ENCODE measurements at places on chromosomes 6 and 20.
A peak's percentile ranks its signal among the peaks of the same experiment; 100 is the strongest.

DNA sequence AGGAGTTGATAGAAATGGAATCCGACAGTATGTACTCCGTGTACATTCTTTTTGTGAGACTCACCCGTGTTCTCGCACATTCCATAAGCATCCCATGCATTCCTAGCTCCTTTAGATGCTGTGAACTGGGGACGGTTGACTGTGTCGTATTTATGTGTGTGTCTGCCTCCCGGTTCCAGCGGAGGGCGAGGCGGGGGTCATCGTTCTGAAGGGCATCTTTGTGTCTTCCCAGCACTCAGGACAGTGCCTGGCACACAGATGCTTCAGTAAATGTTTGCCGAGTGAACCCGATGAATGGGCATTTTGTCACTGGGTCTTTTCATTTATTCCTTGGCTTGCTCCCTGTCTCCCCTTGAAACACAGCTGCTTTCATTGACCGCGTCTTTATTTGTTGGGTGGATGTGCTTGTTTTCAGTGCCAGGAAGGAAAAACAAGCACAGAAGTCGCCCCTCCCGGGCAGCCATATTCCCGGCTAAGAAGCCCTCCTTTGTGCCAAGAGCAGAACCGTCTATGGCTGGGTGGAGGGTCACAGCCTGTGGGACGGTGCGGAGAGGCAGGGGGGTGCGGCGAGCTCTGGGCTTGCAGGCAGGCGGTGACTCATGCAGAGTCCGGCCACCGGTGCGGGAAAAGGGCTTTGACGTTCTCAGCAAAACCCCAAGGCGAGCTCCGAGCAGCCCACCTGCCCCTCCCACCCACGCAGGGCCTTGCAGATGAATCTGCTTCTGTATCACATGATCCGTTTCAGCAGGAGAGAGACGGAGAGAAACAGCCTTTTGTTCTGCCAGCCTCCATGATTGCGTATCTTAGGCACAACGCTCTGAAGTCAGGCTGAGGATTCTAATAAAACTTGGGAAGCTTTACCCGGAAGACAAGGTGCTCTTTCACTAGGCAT, 11.2 kb upstream of the PSMG4 start:
- H3K27ac ChIP-seq: no peak overlapping the region
- peaks cover 8% of the 10 kb centered on the region for H3K4me1 ChIP-seq
- peak overlapping the region; percentile 62 for H3K4me3 ChIP-seq
- DNase-seq: no peak
- H3K36me3 ChIP-seq: no peaks in the 10 kb centered on the region
- no peaks in the 10 kb centered on the region for H3K27me3 ChIP-seq

DNA sequence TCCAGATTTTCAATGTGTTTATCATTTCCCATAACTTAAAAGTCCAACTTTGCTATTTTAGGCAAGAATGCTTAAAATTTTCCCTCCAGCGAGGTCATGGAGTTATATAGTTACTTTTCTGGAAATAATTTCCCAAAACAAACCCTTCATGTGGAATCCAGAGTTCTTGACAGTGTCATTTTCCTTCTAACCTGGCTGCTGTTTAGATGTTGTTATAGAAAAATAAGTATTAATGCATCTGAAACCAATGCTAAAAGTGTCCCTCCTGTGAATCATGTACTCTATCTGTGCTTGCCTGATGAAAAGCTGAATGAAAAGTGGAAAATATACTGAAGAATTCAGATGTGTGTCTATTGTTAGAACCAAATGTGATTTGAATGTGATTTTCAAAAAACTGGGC, 245.3 kb upstream of the HSF2 start:
- H3K4me1 ChIP-seq: no peaks in the 10 kb centered on the region
- no peak overlapping the region for H3K4me3 ChIP-seq
- no peak for DNase-seq
- H3K27ac ChIP-seq: no peak overlapping the region
- H3K27me3 ChIP-seq: no peaks in the 10 kb centered on the region

DNA sequence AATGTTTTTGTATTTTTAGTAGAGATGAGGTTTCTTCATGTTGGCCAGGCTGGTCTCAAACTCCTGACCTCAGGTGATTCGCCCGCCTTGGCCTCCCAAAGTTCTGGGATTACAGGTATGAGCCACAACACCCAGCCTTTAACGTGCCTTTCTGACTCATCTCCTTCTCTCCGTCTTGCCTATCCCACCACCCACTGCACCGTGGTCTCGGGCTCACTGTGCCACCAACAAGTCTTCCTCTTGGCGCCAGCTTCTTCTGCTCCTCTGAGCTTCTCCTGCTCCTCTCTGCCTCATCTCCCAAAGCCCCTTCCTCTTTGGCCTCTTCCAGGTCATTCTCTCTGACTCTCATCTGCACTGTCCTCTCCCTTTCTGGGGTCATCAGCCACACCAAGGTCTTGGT, 41.0 kb downstream of the TMEM242 start:
- H3K27ac ChIP-seq: no peak overlapping the region
- H3K36me3 ChIP-seq: no peaks in the 10 kb centered on the region
- no peaks in the 10 kb centered on the region for H3K27me3 ChIP-seq
- no peak overlapping the region for H3K4me3 ChIP-seq

DNA sequence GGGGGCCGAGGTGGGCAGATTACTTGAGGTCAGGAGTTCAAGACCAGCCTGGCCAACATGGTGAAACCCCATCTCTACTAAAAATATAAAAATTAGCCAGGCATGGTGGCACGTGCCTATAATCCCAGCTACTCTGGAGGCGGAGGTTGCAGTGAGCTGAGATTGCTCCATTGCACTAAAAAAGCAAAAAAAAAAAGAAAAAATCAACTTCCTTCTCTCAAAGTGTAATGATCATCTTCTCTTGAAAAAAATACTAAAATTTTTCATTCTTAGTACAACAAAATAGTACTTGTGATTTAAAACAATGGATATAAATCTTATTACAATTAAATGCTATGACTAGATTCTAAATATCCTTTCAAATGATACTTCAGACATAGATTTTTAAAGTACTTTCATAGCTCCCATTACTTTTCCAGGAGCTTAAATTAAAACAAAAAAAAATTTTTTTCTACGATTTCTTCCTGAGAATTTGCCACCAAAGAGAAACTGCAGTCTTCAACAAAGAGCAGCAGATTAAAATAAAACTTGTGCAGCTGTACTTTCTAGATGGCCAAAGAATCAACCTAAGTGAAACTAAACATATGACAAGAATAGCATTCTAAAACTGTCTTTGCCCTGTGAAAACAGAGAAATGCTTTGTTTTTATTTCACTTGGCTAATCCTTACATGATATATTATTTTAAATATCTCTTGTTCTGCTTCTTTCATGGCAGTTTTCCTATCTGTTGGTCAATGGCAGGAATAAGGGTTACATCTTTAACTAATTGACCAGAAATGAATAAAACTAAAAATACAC, 75.2 kb downstream of the MAP3K5 start:
- H3K36me3 ChIP-seq: no peaks in the 10 kb centered on the region
- peaks cover 55% of the 10 kb centered on the region for H3K4me1 ChIP-seq
- H3K27me3 ChIP-seq: no peaks in the 10 kb centered on the region
- DNase-seq: no peak
- H3K27ac ChIP-seq: peak overlapping the region; percentile 67

DNA sequence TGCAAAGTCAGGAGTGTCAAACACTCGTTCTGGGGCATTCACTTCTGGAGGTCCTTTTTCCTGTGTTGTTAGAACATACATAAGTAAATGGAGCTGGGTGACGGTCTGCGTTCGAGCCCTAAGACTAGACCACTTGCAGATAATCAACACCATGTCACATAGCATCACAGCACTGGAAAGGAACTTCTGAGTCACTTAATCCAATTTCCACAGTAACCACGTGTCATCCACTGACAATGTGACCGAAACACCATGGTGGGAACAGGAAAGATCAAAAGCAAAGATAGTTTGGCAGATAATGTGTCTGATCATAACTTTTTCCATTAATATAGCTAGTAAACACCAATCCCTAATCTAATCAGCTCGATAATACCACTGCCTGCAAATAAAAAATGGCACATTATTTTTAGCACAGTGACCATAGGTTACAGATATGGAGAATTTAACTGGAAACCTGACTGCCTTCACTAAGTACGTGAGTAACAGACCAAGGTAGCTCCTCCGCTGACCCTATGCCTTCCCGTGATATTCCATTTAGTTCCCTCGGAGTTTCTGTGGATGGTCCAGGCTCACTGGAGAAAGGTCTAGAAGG, 34.8 kb downstream of the WRNIP1 start:
- no peaks in the 10 kb centered on the region for H3K27me3 ChIP-seq
- H3K4me1 ChIP-seq: no peaks in the 10 kb centered on the region
- no peaks in the 10 kb centered on the region for H3K36me3 ChIP-seq
- no peak overlapping the region for H3K27ac ChIP-seq

All from thoracic aorta (tissue), 2 donors.